CD4-positive, alpha-beta T cell treated with Interleukin-6 for 4 hours (primary cell): ENCODE measurements at places on chromosomes 12 and 14.

DNA sequence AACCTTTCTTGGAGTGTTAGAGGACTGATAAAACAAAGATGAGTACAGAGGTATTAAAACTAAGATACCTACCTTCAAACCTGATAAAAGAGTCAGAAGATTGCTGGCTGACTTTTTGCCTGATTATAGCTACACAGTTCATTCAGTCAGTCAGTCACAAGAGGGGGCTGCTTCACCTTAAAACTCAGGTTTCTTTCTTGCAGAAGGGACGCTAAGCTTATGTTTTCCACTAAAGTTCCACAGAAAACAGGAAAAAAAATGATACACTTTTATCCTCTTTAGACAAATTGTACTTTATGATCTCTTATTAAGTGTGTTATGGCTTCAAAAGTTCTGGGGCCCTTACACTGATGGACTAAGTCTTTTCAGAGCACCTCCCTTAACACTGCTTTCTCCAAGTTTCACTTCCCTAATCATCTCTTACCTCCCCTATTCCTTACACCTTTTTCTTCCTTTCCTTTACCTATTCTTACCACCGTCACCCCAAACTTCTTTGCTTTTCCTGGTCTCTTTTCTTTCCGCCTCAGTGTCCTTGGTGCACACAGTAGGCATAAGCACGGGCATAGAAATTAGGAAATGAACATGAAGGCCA lies 448.7 kb upstream of the OR4E1 start:
- peak; percentile 45 for DNase-seq

- DNase-seq = peak; percentile 53
These were observed 67.7 kb downstream of the PRKCH start for GRCh38 chr14:61388976-61389576.

GRCh38 chr14:55000381-55000780 lies 26.5 kb downstream of the WDHD1 start:
- DNase-seq = no peak

DNA sequence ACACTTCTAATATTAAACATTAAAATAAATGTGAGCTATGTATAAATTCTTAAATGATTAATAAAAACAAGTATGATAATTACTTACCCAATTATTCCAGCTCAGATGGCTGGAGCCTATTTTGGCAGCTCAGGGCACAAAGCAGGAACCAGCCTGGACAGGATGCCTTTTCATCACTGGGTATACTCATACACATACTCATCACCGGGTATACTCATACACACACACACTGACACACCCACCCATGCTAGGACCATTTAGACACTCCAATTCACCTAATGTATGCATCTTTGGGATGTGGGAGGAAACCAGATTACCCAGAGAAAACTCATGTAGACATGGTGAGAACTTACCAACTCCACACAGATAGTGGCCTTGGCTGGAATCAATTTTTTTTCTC lies 57.9 kb upstream of the CNOT2 start:
- no peak for DNase-seq

DNA sequence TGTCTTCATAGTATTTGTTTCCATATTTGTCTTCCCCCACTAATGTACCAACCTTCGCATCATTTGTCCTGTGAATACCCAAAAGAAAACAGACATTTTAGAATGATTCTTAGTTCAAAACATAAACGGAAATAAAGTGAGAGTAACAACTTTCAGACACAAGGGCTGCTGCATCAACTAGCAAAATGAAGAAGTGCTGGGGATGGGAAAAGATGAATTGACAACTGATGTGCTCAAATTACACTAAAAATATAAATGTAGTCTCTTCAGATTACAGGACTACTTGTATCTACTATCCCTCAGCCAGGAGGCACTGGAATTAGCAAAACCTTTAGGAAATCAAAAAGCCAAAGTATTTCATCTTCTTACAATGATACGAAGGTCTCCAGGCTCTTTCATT lies 743 bp downstream of the NDUFA12 start:
- no peak for DNase-seq

DNA sequence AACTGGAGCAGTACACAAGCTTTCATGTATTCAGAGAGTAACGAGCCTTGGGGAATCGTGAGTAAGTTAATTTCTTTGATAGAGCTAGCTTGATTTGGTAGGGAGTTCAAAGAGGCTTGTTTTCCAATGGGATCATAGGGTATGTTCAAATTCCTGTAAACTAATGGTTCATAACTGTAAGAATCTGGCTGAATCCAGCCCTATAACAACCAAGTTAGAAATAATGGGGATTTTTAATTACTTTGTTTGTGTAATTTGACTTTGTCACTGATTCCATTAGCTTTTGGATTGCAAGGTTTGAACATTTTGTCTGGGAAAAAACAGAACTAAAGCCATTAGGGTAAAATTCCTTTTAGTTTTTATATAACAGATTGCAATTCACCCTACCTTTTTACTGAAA lies 94.0 kb downstream of the WNK1 start:
- no peak for DNase-seq

- peak; percentile 44 for DNase-seq
These were observed 1313.9 kb downstream of the TMEM121 start for GRCh38 chr14:106840258-106840657.

- no peak for DNase-seq
These were observed 61.0 kb downstream of the EPS8 start for GRCh38 chr12:15728118-15728598.

DNA sequence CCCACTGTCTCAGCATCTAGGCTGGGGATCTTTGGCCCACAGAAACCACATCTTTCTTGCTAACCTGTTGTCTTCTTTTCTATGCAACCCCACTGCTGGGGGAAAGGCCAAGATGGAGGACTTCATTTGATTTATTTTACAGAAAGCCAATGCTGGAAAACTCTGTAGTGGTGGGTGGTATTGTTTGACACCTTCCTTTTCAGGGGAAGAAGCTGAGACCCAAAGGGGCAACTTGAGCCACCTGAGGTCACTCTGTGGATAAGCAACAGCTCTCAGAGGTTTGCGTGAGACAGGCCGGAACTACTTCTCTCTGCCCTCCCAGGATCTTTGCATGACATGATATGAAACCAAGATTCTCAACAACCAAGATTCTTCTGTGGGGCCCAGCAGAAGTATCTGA lies 645.2 kb downstream of the VRK1 start:
- no peak for DNase-seq

DNA sequence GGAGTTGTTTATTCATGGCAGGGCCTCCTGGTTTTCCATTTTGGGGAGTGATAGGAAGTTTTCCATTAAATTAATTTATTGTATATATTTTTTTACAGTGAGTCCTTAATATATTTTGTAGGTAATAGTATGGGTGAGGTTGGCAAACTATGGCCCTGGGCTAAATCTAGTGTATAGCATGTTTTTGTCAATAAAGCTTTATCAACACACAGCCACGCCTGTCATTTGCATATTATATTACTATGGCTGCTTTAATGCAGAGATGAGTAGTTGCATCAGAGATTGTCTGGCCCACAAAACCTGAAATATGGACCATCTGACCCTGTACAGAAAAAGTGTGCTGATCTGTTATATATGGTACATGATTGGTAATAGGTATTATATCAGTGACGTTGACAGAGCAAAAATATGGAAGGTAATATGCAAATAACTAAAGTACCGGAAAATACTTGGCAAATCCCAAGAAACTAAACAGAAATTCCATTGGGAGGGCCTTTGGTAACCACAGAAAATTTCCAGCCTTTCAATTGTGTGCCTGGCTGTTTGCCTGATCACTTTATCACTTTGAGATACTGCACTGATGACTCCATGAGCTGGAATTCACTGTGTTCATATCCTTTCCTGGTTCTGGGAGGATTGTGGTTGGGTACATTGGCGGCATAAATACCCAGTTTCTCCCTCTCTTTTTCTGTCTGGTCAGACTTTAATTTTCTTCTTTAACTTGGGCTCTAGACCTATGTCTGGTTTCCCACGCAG lies 61.7 kb upstream of the RFLNA start:
- DNase-seq = no peak
